Fibroblast of skin of left quadriceps (primary cell): ENCODE measurements at places on chromosomes 7 and 10.
A peak's percentile ranks its signal among the peaks of the same experiment; 100 is the strongest.

DNA sequence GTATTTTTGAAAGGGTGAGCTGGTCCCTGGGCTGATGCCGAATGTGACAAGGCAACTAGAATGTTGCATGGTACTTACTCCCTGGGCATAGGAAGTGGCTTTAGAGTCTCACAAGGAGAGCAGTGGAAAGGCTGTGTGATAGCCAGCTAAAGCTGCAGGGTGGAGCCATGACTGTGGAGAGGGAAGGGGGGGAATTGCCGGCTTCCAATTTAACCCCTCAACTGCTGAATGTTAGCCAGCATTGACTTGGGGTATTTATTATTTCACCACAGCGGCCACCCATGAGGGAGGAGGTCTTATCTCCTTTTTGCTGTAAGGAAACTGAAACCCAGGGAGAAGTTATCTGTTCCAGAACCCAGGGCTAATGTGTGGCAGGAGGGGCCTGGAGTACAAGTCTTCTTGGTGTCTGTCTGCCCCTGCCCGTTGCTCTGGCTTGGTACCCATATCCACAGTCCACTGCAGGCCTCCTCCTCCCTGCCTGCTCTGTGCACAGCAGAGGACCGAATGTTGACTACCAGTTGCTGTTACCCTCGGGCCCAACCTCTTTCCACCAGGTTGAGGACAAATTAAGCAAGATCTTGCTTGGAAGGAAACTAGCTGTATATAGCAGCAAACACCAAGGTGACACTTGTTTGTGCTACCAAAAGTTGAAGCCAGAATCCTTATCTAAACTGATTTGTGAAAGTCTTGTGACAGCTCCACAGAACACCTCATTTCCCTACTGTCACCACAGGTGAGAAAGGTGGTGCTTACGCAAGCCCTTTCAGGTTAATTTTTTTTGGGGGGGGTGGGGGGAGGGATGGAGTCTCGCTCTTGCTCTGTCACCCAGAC, 37.6 kb downstream of the WBP1L start:
- DNase-seq: no peak

DNA sequence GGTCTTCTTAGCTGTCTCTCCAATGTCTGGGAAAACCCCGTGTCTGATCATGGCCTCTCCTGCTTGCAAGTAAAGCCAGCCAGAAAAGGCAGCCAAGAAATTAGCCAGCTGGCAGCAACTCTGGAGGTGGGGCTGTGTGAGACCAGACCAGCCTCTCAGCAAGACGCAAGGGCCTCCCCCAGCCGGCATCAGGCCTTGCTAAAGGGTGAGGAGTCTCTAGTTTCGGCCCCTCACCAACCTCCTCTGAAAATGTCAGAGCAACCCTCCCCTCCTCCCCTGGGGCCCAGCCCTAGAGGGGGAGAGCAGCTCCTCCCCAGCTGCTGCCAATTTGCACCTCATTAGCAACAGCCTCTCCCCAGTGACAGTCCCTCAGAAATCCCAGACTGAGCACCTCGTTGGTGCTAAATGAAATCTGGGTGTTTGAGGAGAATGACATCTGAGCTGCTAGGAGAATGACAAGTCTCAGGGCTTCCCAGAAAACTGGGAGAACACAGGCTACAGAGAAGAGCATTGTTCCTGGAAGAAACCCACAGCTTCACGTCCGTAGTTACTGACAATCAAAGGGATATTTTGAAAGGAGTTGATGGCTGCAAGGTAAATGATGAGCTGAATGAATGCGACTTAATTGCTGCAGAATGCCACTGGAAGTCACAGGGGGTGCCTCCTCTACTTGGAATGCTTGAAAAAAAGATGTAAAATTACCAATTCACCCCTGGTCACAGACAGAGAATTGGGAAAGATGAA, 25.9 kb downstream of the DGKI start:
- peak; percentile 21 for DNase-seq

DNA sequence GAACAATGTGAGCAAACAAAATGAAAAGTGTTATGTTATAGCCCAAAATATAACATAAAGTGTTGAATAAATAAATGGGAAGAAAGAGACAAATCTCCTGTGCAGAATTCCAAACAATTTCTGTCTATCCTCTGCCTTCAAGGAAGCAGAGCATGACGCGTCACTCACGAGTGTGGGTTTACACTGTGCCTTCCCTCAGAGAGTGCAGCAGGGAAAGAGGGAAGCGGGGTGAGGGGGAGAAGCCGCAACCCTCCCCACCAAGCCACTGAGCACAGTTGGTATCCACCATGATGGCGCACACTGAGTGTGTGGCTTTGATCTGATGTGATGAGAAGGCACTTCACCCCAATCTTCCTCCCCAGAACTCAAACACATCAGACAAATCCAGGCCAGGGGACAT, 74.8 kb downstream of the PTPRN2 start:
- no peak for DNase-seq

DNA sequence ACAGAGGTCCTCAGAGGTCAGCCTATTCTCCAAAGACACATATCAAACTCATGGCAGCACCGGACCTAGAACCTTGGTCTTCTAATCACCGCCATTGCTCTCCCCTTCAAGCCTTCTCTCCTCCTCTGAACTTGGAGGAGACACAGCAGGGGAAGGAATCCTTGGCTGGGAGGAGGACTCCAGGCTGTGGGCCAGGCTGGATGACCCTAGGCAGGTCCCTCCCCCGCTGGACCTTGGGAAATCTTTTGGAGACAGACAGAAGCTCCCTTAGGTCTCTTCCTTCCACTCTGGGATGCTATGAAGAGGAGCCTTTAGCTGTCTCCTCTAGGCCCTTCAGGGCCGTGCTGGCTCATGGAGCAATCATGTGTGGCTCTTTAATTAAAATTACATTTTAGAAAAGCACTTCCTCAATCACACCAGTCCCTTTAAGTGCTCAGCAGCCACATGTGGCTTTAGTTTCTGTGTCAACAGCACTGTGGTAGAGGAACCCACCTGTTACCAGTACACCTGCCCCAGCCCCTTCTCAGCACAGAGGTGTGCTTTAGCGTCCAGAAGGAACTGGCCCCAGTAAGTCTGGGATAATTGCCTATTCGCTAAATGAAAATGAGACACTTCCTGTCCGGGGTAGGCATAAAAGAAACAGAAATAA, 238.2 kb downstream of the CELF2 start:
- no peak for DNase-seq

GRCh38 chr7:12360948-12361347, 42.7 kb downstream of the VWDE start:
- DNase-seq: no peak

GRCh38 chr10:35456153-35456720, 119.9 kb downstream of the CCNY start:
- DNase-seq: no peak

DNA sequence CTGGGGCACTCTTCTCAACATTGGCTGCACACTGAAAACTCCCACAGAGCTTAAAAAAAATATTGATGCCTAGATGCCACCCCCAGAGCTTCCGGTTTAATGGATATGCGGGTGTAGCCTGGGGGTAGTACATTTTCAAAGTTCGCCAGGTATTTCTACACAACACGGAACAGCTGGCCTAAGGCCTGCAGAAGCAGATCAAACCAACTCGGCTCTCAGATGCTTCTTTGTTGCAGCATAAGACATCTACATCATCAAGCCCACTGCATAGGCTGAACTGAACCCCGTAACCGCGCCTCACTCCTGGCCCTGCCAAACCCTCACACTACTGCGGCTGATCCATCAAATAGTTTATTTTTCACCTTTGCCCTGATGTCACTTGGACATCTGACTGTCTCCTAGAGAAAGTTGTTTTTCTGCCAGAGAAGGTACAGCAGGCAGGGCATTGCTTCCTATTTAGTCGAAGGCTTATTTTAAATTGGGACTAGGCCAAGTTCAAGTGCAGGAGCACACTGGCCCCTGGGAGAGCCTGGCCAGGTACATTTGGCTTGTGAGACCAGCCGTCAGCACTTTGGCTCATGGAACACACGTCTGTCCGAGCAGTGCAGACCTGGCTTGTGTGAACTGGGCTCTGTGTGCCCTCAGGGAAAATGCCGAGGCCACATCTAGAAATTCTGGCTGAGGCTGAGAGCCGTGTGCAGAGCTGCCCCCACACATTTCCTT, 113.3 kb downstream of the TACC2 start:
- DNase-seq: no peak

GRCh38 chr10:8136736-8137135, 82.2 kb downstream of the GATA3 start:
- no peak for DNase-seq

- DNase-seq: no peak
Measured at GRCh38 chr7:24501009-24501408, 72.2 kb upstream of the PALS2 start.

- no peak for DNase-seq
Measured at GRCh38 chr7:45408409-45408737, 165.8 kb upstream of the ADCY1 start.
